ENCODE measurements at places on chromosomes 2 and 18.

DNA sequence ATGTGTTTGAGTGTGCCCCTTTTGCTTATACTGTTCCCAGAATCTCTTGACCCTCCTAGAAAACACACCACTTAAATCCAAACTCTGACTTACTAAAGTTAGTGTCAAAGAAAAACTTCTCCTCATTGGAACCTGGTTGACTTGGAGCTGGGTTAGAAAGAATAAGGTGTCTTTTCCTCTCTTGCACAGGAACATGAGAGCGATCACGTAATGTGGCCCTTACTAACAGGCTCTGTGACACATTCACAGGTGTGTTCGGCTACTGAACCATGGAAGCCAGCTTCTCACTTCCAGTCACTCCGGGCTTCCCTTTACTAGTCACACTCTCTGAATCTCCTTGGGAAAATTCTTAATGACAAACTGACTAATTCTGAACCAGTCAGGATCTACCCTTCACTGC, 5.4 kb upstream of the POU3F3 start:
- DNase-seq: no peak

- no peak for DNase-seq
Observed at GRCh38 chr2:214019229-214019972, 391.5 kb upstream of the VWC2L start.

- DNase-seq: no peak
Observed at GRCh38 chr2:152606081-152606480, 111.2 kb downstream of the PRPF40A start.

DNA sequence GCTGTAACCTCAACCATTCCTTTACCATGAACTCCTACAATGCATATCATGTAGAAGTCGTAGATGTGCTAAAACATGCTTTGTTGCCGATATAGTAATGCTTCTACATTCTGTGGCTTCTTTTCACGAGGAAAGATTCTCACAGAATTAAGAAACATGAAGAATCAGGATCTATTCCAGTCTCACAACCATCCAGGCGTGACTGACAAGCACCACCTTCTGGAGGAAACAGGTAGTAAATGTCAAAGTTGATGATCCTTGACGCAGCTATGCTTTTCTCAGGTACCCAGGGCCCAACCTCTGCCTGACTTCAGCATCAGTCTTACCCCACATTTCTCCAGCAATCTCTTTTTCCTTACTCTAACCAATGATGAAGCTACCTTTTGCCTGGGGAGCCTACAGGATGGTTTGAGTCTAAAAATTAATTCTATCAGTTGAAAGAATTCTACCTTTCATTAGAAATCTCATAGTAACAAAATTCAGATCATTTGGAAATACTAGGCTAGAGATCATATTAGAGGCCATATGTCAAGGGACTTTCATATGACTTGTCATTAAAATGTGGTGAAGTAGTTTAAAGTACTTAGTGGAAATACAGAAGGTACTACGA, 123.3 kb upstream of the RND3 start:
- no peak for DNase-seq

GRCh38 chr2:119480184-119480583, 44.1 kb downstream of the SCTR start:
- DNase-seq: no peak

GRCh38 chr2:235005603-235006259, 53.9 kb downstream of the SH3BP4 start:
- DNase-seq: no peak

GRCh38 chr2:26778507-26778906, 7.3 kb upstream of the CENPA start:
- no peak for DNase-seq

- no peak for DNase-seq
Observed at GRCh38 chr2:227179988-227180685, 15.7 kb downstream of the COL4A3 start.

DNA sequence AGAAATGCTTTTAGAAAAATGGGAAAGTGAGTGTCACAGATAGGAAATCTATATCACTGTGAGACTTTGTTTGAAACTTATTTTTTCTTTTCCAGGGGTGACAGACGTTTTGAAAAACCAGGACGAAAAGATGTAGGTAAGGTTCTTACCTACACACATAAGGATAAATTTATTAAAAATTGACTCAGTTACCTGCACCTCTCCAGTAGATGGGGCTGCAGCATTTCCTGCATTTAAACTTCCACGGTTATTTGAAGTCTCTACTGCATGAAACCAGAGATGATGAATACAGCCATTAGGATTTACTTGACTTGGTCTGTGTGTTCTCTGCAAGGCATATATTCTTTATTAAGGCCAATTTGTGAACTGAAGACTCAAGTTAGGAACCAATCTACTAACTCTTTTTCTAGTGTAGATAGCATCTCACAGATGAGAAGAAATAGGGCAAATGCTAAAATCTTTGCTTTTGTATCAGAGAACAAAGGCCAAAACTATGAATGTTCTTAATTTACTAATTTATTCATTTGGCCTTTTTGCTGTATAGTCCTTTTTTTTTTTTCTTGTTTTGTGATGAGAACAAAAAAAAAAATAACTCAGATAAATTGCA, 15.0 kb downstream of the KCNJ13 start:
- DNase-seq: no peak
